NCI-H2029 (cell line): ENCODE measurements at places on chromosomes 11 and 22.

DNA sequence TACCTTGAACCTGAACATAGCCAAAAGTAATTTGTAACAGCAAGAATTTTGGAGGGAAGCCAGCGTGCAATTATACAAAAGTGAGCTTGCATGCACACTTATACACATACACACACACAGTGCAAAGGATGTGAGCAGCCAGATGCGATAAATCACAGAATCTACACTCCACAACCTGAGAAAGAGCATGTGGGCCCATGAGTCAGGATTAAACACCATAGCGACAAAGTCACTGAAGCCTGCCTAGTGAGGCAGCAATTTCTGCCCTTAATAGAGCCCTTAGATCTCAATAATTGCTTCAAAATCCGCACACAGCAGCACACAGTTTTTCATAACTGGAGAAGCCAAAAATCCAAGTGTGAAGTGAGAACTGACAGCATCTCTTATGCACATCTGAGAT is 42.6 kb upstream of the TEAD1 start:
- DNase-seq: no peak

DNA sequence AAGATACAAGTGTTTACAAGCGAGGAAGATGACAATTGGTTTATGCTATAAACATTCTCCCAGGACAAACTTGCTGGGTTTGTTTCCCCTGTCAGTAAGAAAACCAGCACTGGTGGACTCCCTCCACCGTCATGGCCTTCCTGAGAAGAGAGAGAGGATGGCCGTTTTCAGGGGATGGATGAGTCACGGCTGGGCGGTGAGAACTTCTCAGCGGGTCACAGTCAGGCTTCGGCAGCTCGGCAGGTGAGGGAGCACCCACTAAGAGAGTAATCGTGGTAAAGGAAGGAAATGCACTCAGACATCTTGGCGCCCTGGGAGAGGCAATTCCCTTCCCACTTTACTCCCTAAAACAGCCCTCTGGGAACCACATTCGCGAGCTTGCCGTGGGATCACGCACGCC is 83.9 kb downstream of the NCAM1 start:
- no peak for DNase-seq

GRCh38 chr11:133753150-133753549 is 92.2 kb downstream of the SPATA19 start:
- peak; percentile 2 for DNase-seq

DNA sequence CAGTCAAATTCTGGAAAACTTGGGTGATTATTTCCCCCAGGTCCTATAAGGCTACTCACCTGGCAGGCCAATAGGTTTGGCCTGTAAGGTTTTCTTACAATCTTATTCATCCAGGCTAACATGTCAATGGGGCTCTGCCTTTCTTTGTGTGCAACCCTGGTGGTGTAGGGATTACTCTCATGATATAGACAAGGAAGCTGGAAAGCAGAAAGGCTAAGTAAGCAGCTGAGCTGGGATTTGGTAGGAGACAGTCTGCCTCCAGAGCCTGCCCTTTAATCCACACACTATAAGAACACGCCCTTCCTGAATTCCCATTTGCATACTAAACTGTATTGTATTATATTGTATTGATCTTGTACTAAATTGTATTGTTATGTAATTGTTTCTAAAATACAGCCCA is 373.3 kb upstream of the CCDC90B start:
- DNase-seq: no peak

DNA sequence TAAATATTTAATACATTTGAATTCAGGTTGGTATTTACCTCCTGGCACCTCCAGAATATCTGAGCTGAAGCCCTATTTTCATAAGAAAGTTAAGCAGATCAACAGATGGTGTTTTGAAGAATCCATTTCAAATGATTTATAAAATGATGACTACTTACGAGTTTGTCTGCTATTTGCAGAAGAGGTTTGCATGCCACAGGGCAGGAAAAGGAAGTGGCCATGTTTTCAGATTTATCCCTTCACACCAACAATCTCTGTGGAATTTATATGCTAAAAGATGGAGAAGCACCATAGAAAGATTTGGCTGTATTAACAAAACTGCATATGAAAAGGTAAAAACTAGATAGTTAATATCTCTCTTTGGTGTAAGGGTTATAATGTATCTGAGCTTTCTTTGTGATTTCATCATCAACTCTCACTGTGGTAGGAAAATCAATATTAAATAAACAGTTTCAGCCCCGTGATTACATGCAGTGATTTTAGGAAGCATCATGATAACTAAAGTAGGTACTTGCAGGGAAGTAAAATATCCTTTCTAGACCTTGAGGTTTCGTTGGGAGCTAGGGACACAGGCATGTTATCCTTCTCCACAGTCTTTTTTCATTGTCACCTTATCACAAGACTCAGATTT is 2.6 kb downstream of the BMAL1 start:
- DNase-seq: no peak

- DNase-seq: no peak
Observed at GRCh38 chr11:62251698-62252097, 9.7 kb downstream of the SCGB1D2 start.

DNA sequence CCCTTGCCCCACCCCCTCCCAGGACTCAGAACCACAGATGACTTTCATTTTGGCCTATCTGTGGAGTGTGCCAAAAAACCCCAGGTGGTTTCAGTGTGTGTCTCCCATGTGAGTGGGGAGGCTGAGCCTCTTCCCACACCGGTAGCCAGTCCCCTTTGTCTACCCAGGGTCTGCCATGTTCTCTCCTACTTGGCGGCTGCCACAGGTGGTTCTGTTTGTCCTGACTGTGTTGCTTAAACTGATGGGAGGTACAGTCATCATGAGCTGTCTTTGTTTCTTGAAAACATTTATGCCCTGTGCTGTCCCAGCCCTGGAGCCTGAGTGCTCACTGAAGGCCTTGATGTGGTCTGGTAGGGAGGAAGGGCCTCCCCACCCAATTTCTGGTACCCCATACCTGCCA is 39.7 kb upstream of the SUSD2 start:
- DNase-seq: peak; percentile 26

- no peak for DNase-seq
Observed at GRCh38 chr11:79626135-79627075, 185.6 kb upstream of the TENM4 start.

DNA sequence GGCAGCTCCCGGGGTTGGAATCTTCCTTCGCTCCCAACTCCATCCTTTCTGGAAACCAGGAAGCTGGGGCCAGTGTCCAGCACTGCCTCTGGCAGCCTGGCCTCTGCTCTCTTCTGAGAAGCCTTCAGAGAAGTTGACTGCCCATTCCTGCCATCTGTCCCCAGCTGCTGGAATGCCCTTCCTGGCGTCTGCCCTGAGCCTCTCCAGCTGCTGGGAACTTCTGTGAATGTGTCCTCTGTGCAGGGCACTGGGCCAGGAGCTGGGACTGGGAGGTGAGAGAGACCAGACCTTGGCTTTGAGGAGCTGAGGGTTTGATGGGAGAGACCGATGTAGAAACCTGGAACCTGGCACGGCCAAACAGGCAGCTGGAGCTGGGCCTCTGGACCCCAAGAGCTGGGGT is 5.9 kb upstream of the SOX10 start:
- no peak for DNase-seq

- peak; percentile 17 for DNase-seq
Observed at GRCh38 chr11:111602865-111603610, 789 bp downstream of the SIK2 start.

GRCh38 chr11:47616726-47617416 is 22.7 kb upstream of the C1QTNF4 start:
- no peak for DNase-seq

DNA sequence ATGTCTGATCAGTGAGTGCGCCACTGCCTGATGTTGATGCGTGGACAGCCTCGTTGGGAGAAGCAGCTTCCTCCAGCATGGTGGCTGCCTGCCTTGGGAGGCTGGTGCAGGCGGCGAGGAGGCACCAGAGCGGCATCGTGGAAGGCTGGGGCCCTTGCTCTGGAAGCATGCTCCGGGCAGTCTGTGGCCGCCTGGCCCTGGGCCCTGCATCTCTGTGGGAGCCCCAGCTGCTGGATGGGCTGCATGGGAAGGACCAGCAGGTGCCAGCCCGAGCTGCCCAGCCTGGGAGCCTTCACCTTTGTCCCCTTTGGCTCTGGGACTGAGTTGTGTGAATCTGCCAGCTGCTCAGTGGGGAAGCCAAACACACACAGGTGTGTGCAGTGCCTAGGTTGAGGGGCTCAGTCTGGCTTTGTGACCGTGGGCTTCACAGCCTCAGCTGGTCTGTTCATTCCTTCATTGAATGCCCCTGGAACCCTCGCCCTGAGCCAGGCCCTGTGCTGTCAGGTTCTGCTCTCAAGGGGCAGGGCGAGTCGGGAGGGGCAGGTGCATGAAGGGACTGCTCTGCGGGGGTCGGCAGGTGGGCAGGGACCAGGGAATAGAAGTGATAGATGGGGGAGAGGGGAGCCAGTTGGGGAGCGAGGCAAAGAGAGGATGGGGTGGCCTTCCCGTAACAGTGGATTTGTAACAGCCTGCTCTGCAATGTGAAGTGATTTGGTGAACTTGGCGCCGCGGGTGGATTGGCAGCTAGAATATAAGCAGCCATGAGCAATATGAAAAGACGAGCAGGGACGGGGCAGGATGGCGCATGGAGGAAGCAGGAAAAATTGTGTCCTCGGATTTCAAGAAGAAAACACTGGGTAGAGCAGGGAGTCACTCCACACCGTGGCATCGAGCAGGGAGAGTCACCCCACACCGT is 354.2 kb downstream of the TBC1D22A start:
- DNase-seq: no peak

DNA sequence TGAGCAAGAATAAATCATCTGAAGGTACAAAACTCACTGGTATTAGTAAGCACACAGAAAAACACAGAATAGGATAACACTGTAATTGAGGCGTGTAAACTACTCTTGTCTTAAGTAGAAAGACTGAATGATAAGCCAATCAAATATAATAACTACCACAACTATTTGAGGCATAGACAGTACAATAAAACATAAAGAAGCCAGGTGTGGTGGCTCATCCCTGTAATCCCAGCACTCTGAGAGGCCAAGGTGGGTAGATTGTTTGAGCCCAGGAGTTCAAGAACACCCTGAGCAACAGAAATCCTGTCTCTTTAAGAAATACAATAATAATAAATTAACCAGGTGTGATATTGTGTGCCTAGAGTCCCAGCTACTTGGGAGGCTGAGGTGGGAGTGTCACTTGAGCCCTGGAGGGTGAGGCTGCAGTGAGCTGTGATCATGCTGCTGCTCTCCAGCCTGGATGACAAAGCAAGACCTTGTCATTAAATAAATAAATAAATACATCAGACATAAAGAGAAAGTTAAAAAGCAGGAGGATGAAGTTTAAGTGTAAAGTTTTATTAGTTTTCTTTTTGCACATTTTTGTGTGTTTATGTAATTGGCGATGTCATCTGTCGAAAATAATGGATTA is 390.6 kb downstream of the DYNC2H1 start:
- no peak for DNase-seq

GRCh38 chr11:12979928-12980689 is 29.0 kb upstream of the RASSF10 start:
- peak; percentile 97 for DNase-seq

- peak; percentile 60 for DNase-seq
Observed at GRCh38 chr11:108565653-108566052, 27.9 kb downstream of the EXPH5 start.

GRCh38 chr11:120704256-120704750 is 192.8 kb downstream of the GRIK4 start:
- no peak for DNase-seq

DNA sequence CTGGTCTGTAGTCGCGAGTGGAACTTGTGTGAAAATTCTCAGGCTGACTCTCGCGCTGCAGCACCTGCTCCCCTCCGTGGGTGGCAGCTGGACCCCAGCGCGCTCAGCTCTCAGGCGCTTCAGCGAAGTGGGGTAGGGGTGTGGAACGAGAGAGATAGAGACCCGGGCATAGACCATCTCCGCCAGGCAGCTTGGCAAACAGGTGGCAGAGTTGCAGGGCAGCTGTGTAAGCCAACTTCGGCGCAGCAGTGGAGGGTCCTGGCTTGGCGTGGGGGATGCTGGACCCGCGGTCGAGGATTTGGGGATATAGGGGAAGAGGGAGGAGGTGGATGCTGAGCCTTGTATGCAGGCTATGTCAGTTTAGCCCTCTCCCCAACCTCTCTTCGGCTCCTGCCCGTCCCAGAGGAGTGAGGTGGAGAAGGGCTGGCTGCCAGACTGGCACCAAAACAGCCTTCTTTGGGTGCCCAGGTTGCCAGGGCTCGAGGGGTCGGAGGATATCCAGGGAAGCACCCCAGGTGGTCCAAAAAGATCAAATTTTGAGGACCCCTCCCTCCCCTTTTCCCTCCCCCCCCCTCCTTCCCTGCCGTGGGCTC is 746 bp upstream of the CALCB start:
- no peak for DNase-seq

DNA sequence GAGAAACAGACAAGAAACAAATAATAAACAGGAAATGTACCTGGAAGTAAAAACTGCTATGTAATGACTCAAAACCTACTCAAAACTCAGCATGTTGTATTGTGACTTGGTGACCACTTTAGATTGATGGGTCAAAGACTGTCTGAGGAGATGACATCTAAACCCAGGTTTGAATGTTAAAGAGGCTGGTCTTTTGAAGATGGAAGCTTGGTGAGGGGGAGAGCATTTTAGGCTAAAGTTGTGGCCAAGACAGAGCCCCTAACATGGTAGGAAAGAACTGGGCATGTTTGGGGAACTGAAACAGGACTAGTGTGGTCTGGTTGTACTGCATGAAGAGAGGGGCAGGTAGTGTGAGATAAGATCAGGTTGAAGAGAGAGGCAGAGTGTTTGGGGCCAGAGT is 85.3 kb upstream of the MYO18B start:
- no peak for DNase-seq

DNA sequence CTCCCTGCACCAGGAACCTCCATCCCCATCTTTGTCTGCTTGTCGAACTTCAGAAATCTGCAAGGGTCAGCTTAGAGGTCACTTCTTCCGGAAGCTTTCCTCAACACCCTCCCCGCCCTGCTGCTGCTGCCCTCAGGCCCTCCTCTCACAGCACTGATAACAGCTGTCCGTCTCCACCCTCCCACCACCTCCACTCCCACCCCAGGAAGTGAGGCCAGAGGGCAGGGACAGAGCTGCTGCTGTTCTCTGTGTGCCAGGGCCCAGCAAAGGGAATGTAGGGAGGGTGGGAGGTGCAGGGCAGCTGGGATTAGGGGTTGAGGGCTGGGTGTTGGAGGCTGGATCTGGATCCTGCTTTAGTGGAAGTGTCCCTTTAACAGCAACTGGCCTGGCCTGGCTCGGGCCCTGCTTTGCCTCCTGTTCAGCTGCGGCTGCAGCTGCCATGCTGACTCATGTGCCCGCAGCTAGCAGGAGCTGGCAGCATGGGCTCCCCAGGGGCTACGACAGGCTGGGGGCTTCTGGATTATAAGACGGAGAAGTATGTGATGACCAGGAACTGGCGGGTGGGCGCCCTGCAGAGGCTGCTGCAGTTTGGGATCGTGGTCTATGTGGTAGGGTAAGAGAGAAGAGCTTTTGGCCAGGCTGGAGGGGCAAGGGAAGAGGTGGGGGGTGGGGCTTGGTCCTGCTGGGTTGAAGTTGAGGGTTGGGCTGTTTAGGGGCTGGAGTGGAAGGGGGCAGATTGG is at the start of gene P2RX6:
Gene P2RX6 (plus strand): TSS at position 440 of the 740 bp plus-strand sequence. CDS start 10 bp downstream, at position 450.
- no peak for DNase-seq

DNA sequence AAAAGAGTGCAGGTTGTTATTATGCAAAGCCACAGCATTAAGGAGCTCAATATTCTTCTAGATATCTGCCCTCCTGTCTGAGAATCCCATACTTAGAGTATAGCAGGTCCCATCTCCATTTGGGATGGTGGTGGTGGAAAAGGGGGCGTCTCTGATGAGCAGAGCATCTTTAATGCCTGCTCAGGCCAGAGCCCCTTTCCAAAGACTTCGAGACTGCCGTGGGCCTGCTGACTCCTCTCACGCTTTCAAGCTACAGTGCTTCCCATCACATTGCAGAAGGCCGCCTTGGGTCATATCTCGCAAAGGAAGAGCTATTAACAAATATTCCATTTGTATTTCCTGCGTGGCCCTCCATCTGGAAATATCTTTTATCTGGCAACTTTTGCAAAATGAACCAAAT is 10.9 kb downstream of the LMO2 start:
- no peak for DNase-seq
